ENCODE measurements at places on chromosomes 7 and 10.

DNA sequence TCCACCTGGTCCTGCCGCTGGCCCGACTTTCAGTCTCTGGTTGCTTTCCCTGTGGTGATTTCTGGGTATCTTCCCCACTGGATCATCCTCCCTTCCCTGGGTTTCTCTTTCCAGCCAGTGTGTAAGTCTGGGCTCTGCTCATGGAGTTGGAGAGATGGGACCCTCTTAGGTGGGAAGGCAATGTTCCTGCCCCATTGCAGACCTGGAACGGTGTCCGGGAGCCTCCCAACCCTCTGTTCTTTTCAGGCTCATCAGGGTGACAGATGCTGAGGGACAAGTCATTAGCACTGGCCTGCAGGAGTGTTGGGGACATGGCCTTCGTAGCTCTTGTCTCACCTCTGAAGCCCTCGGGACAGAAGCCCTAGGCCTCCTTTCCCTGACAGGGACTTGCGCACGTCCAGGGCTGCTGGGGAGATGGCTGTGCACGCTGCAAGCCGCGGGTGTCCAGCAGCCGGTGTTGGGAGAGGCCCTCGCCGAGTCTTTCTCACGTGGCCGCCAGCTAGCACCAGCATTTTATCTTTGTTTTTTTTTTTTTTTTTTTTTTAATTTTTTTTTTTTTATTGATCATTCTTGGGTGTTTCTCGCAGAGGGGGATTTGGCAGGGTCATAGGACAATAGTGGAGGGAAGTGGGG is 17.2 kb downstream of the ZNF783 start:
- no peak for DNase-seq

GRCh38 chr7:31171984-31172383 is 119.9 kb downstream of the ADCYAP1R1 start:
- DNase-seq: no peak

DNA sequence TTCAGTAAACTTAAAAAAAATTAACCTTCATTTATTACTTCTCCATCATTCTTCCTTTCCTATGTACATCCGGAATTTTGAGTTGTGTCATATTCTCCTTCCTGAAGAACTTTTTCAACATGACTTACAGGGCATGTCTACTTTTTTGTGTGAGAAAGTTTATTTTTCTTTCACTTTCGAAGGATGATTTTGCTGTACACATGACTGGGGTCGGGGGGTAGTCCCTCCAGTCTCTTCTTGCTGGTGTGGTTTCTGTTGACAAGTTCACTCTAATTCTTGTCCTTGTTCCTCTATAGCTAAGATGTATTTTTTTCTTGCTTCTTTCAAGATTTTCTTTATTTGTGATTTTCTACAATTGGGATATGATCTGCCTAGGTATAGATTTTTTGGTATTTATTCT is 55.8 kb downstream of the INPP5A start:
- DNase-seq: no peak

GRCh38 chr10:93190372-93190771 is 116.7 kb downstream of the CYP26A1 start:
- DNase-seq: no peak

GRCh38 chr10:92052088-92052487 is 128.5 kb downstream of the BTAF1 start:
- no peak for DNase-seq

DNA sequence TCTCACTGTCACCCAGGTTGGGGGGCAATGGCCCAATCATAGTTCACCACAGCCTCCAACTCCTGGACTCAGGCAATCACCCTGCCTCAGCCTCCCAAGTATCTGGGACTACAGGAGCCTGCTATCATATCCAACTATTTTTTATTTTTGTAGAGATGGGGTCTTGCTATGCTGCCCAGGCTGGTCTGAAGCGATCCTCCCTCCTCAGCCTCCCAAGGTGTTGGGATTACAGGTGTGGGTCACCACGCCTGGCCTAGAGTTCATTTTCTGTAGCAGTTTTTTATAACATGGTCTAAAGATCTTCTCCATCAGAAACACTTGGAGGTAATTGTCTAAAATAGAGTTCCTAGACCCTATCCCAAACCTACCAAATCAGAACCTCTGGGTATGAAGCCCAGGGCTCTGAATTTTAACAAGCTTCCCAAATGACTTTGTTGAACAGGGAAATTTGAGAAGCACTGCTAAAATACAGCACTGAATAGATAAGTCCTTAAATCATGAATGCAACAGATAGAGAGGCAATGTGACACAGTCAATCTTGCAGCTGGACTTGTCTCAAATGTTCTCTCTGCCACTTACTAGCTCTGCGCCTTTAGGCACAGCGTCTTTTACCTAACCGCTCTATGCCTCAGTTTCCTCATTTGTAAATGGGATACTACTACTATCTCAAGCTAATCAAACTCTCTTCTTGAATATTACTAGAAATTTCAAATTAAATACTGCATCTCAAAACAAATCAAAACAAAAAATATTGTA is 63.7 kb downstream of the CYTH3 start:
- no peak for DNase-seq

DNA sequence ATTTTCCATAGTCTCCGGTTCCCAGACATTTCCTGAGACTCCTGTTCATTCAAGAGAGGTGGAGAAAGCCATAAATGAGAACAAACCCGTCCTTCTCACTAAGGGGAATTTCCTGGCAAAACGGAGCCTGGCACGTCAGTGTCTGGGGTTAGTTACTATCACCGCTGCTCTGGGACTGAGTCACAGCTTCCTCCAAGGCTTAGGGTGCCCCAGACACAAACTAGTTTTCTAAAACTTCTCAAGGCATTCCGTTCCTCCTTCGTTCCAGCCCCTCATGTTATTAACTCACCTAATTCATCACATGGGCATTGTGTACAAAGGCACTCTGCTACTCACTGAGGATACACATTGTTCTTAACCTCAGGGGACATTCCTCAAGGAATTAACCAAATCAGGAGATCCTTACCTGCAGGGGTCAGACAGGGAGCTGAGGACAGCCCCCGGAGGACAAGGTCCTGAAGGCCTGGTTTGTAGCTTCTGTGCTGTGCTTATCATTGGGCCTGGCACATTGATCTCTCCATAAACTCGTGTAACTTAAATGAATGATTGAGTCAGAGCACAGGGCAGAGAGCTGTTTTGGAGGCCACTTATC is 103.0 kb upstream of the KLF6 start:
- peak; percentile 87 for DNase-seq

- peak; percentile 34 for DNase-seq
These were observed 151.4 kb downstream of the CDH23 start for GRCh38 chr10:71547876-71548846.

DNA sequence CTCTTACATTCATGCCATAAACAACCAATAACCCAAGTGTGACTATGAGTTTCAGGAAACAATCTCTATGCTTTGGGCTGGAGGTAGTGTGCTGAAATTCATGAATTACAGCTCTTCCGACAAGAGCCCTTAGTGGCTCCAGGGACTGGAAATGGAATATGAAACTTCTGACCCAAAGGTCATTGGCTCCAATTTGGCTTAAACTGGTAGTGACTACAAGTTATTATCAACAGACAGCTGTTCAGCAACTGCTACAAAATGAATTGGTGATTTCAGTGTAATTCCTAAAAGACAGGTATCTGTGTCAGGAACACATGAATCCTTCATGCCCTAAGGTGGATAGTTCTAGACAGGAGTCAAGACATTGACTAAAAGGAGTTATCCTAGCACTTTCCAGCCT is 745.4 kb downstream of the PHTF2 start:
- no peak for DNase-seq

GRCh38 chr7:27141923-27142579 is 1.4 kb downstream of the HOXA5 start:
- DNase-seq: no peak

GRCh38 chr7:100778061-100778621 is 44.7 kb downstream of the ZAN start:
- no peak for DNase-seq

- peak; percentile 39 for DNase-seq
These were observed 208.4 kb downstream of the TPST1 start for GRCh38 chr7:66413379-66414114.

GRCh38 chr10:72024596-72024995 is 60.4 kb downstream of the CHST3 start:
- no peak for DNase-seq

GRCh38 chr10:119357412-119358151 is 150.2 kb downstream of the GRK5 start:
- DNase-seq: no peak

DNA sequence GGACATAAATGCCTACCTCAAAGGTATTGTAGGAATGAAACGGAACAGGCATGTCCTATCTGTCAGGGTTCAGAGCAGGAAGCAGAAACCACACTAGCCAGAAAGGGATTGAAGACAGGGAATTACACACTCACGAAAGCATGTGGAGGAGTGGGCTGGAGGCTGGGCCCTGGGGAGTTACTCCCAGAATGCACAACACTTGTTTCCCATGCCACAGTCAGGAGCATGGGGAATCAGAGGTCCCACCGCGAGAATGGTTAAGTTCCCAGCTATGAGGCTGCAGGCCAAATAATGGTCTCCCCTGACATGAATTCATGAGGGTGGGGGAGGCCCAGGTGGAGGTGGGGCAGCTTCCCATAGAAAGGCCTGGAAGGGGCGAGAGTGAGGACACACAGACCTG is 212.7 kb downstream of the HERPUD2 start:
- no peak for DNase-seq

DNA sequence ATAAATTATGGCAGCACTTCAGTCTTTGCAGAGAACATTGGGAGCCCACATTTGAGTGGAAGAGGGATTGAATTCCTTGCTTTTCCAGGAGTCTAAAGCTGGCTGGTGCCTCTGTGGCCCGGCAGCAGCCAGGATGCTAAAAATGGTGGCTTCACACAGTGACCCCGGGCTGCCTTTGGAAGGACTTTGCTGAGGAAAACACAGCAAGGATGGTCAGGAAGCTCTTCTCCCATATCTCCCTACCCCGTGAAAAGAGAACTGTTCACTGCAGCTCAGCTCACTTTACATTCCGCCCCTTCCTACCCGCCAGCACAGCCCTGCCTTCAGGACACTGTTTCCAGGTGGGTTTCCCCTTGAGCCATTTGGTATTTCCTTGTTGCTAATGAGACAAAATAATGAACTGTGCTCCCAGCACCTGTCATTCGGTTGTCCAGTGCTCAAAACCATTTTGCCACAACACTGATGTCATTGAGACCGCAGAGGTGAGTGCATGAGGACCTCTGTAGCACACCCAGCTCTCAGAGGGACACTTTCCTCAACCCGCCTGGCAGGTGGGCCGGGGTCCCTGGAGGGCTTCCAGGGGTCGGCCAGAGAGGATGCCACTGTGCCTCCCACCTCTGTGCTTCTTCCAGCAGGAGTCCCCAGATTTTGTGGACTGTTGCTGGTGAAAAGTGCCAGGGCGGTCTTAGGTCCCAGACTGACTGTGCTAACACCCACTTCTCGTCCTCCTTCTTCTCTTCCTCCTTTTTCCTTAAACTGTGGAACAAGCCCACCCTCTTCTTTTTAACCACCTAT is 255.7 kb upstream of the PPP2R2D start:
- no peak for DNase-seq

DNA sequence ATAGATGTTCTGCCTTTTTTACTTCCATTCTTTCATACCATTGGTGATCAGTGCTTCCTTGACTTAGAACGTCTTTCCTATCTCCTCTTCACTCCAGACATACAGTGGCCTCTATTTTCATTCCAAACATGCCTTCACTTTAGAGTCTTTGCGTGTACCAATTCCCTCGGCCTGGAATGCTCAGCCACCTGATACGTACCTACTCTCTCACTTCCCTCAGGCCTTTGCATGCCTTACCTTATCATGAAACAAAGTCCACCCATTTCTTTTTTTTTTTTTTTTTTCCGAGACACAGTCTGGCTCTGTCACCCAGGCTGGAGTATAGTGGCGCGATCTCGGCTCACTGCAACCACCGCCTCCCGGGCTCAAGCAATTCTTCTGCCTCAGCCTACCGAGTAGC is 2.2 kb upstream of the CCNJ start:
- DNase-seq: no peak

- DNase-seq: peak; percentile 50
These were observed 91.6 kb downstream of the EGFR start for GRCh38 chr7:55110282-55110992.

- DNase-seq: no peak
These were observed 633.9 kb upstream of the MBL2 start for GRCh38 chr10:53406532-53406931.

DNA sequence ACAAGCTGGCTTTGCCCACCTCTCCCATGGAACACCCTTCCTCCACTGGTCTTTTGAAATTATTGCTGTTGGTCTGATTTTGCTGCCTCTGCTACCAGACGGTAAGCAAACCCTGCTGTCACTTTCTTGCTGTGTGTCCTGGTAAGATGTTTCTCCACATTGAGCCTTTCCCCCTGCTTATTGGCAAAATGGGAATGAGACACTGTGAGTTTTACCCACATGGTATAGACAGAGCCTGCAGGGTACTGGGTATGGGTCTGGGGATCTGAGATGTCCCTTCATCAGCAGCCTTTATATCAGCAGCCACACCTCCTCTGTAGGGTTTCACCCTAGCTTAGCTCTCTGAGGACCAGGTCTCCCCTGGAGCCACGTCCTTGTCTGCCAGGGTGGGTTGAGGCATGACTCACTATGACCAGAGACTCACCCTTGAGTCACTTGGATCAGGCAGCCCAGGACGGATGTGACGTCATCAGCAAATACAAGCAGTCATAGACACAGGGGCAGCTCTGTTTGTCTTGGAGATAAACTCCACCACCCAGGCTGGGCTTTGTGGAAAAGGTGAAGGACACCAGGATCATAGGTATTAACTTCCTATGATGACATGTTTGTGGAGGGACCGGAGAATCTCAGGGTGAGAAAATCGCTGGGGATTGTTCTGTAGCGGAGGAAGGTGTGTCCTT is 17.9 kb upstream of the BAIAP2L1 start:
- peak; percentile 99 for DNase-seq

DNA sequence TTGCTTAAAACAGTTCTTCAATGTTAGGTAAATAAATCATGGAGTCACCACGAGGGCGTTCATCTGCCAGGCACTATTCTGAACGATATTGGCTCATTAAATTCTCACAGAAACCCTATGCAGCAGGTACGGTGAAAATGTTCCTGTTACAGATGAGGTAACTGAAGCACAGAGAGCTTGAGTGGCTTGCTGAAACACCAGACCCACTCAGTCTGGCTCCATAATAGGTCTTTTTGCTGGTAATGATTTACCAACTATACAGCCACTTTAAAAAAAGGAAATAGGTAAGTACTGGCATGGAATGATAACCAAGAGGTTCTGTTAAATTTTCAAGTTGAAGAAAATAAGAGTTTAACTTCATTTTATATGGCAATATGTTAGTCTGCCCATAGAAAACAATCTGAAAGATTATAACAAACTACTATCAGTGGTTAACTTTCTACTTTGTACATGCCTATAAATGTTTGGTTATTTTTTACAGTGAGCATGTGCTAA is 1.3 kb upstream of the TM9SF3 start:
- peak; percentile 13 for DNase-seq

- DNase-seq: no peak
These were observed 35.8 kb upstream of the TRIM8 start for GRCh38 chr10:102608487-102608886.

DNA sequence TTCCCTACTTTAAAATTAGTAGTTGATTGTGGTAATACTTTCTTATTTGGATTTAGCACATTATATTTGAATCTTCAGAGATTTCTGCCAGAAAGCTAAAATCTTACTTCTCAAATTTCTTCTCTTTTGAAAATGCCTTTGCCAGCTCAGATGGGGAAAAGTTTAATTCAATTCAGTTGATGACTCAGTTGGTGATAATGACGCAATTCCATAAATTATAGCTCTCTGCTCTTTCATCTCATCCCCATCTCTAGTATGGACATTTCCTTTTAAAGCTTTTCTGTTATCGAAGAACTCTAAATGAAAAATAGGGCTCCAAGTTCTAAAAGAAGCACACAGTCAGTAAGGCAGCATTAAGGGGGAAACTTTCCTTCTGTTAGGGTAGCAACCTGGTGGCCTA is 25.5 kb downstream of the RNLS start:
- peak; percentile 72 for DNase-seq

GRCh38 chr10:114870486-114870885 is 48.9 kb downstream of the FHIP2A start:
- no peak for DNase-seq
